Hindlimb muscle (tissue), 1 donor: ENCODE measurements at places on chromosomes 5 and 9. TPM values are rescaled to one million over a fixed set of nuclear protein-coding genes. Genes with fewer than 3 reads are reported as not detected.

Gene SPATA31C1
- not detected for polyA plus RNA-seq

Gene GRIA1
- polyA plus RNA-seq, result 0.28 TPM

Gene PSD2
- polyA plus RNA-seq, result 0.31 TPM

Gene ANKRD20A1
- not detected for polyA plus RNA-seq

Gene DDX4
- 0.23 TPM for polyA plus RNA-seq

Gene TEX48
- not detected for polyA plus RNA-seq

Gene ELOVL7
- 0.30 TPM for polyA plus RNA-seq

Gene ENTPD2
- polyA plus RNA-seq, result 11.0 TPM

Gene ARL10
- polyA plus RNA-seq, result 12.1 TPM
